Stimulated activated CD8-positive, alpha-beta memory T cell treated with anti-CD3 and anti-CD28 coated beads, Interleukin-7, amount 100 ng/mL, for 48 hours (primary cell): ENCODE measurements at places on chromosomes 6 and 20.

- no peak for DNase-seq
These were observed 16.0 kb downstream of the HTR1B start for GRCh38 chr6:77447254-77447653.

DNA sequence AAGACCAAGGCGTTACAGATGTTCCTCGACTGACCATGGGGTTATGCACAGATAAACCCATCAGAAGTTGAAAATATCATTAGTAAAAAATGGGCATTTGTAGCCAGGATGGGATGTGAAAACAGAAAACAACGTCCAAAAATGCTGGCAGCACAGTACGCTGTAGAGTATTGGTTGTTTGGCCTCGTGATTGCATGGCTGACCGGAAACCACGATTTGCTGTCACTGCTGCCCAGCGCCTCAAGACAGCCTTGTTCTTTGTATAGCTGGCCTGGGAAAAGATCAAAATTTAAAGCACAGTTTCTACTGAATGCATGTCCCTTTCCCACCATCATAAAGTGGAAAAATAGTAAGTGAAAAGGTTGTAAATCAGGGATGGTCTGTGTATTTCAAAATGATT lies 41.9 kb downstream of the MTHFD1L start:
- no peak for DNase-seq

GRCh38 chr6:148317739-148318138 lies 24.9 kb upstream of the SASH1 start:
- DNase-seq: no peak

- no peak for DNase-seq
These were observed 139.6 kb upstream of the NOX3 start for GRCh38 chr6:155595284-155595683.

GRCh38 chr20:32516583-32517517 lies 68.3 kb downstream of the NOL4L start:
- no peak for DNase-seq

DNA sequence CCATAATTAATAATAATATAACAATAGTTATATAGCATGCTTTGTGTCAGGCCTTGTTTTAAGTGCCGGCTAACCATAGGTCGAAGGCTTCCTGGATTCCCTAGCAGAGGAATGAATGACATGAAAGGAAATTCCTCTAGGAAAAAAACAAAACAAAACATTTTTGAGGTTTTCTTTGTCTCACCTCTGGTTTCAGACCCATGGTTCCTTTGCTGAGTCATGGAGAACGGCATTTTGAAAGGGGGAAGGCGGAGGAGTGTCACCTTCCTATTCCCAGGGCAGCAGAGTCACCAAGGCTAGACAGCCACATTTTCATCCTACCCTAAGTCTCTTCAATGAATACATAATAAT lies 25.3 kb upstream of the CCND3 start:
- no peak for DNase-seq

- DNase-seq: no peak
These were observed 18.2 kb downstream of the SCGN start for GRCh38 chr6:25670208-25670607.

GRCh38 chr20:6012179-6012578 lies 41.7 kb downstream of the LRRN4 start:
- no peak for DNase-seq

- no peak for DNase-seq
These were observed 34.0 kb downstream of the KIF25 start for GRCh38 chr6:168031411-168031971.

DNA sequence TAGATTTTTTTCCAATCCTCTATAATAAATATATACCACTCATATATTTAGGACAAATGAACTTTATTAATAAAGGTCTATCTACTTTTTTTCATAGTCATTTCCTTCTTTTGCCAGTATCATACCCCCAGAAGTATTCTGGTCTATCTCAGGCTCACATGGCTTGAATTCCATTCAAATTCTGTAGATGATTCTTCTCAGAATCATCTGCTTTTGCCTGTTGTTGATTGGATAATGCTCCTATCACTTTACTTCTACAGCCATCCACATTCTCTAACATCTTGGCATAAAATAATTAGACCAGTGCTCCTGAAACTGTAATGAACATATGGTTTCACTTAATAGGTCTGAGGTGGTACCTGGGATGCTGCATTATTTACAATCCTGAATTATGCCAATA lies 121.2 kb downstream of the GFRAL start:
- DNase-seq: no peak

GRCh38 chr20:36308986-36309385 lies 2.8 kb downstream of the DLGAP4 start:
- no peak for DNase-seq

- DNase-seq: no peak
These were observed 259.9 kb downstream of the DLL1 start for GRCh38 chr6:170030821-170031471.

- DNase-seq: no peak
These were observed 3.1 kb upstream of the INSM1 start for GRCh38 chr20:20364593-20365479.

GRCh38 chr6:52215787-52216186 lies 28.5 kb downstream of the IL17F start:
- DNase-seq: no peak

DNA sequence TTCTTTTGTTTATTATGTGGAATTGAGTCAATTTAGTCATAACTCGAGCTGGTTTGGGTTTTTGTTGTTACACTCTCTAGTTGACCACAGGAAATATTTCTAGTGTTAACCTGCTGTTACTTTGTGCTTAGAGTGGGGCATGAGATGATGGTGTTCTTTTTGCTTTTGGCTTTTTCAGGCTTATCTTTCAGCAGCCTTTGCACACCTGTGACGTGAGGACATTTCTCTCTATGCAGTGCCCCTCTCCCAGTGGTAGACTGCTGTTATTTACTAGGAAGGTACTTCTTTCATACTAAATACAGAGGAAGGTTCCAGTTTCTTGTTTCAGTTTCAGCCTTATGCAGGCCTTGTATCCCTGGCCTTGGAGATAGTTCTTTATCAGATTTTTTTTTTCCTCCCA lies 766.8 kb upstream of the MAN1A1 start:
- DNase-seq: no peak

GRCh38 chr6:42505385-42505718 lies 53.6 kb upstream of the TRERF1 start:
- no peak for DNase-seq

DNA sequence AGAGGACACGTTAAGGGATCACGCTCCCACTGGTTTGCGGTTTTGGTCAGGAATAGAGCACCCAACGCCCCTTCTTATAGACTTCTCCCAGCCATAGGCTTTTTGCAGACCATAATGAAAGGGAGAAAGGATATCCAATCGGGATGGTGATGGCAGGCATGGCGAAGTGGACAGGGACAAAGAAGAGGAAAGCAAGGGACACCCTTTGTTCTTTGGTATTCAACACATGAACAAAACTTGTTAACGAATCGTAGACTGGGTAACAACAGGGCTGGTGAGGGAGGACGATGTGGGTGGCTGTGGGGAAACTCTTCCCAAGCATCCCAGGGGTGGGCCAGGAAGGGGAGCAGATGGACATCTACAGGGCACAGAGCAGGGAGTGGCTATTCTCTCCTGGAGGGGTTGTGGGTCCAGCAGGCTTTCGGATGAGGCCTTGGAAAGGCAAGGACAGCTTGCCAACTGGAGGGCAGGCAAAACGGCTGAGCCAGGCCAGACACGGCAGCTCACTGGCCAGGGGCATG lies 1.4 kb upstream of the HSP90AB1 start:
- DNase-seq: no peak

- no peak for DNase-seq
These were observed 109.8 kb downstream of the JARID2 start for GRCh38 chr6:15355683-15356099.

GRCh38 chr20:58214310-58214709 lies 14.1 kb downstream of the ANKRD60 start:
- DNase-seq: no peak

- DNase-seq: no peak
These were observed 35.3 kb downstream of the C6orf52 start for GRCh38 chr6:10658910-10659698.

DNA sequence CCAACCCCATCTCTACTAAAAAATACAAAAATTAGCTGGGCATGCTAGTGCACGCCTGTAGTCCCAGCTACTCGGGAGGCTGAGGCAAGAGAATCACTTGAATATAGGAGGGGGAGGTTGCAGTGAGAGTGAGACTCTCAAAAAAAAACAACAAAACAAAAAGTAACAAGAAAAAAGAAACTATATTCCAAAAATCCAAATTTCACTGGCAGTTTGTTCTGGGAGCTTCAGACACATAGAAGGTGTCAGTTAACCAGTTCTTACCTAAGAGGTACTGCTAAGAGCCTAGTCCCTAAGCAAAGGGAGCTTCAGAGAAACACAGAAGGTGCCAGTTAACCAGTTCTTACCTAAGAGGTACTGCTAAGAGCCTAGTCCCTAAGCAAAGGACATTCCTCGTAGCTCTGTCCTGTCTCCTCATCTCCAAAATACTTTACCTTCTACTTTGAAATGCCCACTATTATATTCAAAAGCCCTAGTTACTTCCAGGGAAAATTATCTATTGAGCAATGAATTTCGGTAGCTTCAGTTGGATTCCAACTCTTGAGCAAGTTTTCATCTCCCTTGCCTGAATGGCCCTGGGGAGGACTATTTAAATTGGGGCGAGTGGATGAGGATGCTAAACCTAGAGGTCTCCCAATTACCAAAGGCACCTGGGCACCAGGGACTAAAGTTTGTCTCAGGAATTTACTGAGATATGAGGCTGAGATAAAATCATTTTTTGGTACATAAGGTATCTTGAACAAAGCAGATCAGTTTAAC lies 41.0 kb downstream of the HFE start:
- no peak for DNase-seq

DNA sequence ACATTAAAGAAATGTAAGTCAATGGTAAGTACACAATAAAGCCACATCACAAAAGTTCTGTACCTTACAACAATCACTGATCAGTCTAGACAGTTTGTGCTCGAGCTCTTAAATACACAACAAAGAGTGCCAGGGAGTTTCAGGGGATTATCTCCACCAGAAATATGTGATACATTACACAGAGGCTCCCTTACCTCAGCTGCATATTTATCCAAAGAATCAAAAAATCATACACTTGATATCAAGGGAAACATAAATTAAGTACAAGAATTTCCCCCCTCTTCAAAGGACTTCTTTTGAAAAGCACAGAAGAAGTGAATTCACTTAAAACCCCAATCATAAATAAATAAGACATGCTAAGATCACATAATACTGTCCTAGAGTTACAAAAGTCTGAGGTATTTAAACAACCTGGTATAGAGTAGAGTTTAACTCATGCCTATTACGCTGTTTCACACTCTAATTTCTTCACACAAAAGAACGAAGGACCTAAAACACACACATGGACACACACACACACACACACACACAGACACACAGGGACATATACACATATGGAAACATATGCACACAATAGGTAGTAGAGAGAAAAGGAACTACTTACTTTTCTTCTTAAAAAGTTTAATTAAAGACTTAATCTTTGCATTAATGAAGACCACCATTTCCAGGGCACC lies 528 bp downstream of the NHSL1 start:
- DNase-seq: no peak

DNA sequence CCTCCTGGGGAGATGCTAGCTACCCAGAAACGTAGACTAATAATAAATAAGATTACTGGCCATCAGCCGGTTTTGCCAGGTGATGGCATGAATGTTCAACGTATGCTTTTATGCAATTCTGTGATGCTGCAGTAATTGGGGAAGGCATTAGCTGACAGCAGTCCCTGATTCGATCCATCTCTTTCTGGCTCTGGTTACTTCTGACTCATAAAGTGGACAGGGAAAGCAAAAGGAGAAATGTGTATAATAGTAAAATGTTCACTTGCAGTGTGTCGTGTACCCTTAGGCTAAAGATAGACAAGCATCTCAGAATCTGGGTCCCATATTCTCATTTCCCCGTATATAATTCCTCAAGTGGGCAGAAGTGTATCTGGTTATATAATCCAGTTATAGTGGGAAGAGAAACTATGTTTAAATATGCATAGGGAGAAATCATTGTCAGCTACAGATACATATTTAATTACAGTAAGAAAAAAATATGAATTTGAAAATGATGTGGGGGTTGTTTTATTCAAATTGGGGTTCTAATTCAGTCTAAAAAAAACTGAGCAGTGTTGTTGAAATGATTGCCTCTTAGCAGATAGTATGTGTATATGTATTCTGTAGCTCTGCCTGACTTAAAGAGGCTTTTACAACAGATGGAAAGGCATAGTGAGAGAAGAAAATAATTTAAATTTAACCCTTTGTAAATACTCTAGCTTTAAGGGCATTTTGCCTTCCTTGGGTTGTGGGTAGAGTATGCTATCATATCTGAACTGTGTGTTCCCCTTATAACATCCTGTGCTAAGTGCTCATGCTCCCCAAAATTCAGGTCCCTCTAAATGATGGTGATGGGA lies 40.6 kb downstream of the DOK5 start:
- DNase-seq: no peak

GRCh38 chr6:108687921-108688320 lies 127.2 kb downstream of the FOXO3 start:
- DNase-seq: no peak

GRCh38 chr6:27161946-27162603 lies 85.4 kb upstream of the PRSS16 start:
- no peak for DNase-seq

DNA sequence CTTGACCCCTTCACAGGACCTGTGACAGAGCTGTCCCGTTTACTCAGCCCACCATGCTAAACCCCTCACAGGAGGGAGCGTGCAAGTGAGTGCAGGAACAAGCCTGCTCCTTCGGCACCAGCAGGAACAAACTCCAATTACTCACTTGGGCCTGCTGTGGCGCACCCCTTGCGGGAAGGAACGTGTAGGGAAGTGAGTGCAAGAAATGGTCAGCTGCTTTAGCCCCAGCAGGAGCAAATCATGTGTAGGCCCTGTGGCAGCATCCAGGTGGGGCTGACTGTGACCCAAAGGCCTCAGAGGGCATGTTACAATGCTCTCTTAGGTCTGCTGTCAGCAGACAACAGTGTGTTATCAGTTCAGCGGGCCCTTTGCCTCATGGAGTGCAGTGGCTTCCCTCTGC lies 574.4 kb downstream of the PRKN start:
- DNase-seq: no peak

DNA sequence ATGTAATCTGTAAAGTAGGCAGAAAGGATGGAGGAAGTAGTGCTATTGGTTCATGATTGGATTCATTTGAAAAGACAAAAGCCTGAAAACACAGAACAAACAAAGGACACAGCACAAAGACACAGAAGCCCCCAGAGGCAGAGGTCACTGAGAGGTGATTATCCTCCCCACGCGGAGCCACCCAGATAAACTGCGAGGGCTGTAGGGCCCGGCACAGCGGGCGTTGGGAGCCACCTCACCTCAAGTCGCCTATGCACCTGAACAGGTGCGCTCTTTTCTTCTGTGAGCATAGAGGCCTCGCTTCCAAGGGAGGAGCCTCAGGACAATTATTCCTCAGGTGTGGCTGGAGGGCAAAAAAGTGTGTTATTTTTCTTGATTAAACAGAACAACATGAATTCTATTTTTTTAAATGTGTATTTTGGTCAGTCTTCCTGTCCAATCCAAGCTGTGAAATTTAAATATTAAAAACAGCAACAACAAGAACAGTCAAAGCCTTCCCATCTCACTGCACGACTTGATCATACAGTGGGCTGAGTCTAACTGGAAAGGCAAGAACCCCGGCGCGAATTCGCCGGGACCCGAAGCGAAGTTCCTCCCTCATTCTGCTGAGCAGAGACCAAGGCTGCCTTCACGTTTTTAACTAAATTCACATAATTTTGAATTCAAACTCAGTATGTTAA lies 205.3 kb downstream of the THBS2 start:
- DNase-seq: no peak
